Spinal cord (tissue), 10 donors: ENCODE measurements at places on chromosomes 11 and 22. TPM values are rescaled to one million over a fixed set of nuclear protein-coding genes. Genes with fewer than 3 reads are reported as not detected.

Gene EFCAB6
- 9.1 TPM for total RNA-seq

Gene BLID
- total RNA-seq, result 6.2 TPM

Gene UBQLNL
- 0.55 TPM for total RNA-seq

Gene TSPO
- 38.7 TPM for total RNA-seq

Gene SIK3
- total RNA-seq, result 50.1 TPM

Gene MS4A8
- 0.40 TPM for total RNA-seq

Gene DNAJB7
- not detected for total RNA-seq

Gene NLRP6
- not detected for total RNA-seq

Gene PLEKHA7
- 10.9 TPM for total RNA-seq

Gene MS4A15
- 0.17 TPM for total RNA-seq

Gene GAB4
- 0.06 TPM for total RNA-seq

Gene INS
- not detected for total RNA-seq
